ENCODE measurements at places on chromosomes 2 and 18.
A peak's percentile ranks its signal among the peaks of the same experiment; 100 is the strongest.

- no peak for DNase-seq
Observed at GRCh38 chr2:151287513-151288250, 1.8 kb downstream of the NMI start.

- DNase-seq: peak; percentile 92
Observed at GRCh38 chr2:241680827-241681599, 5.6 kb downstream of the DTYMK start.

GRCh38 chr2:47264143-47264542, 109.0 kb upstream of the STPG4 start:
- DNase-seq: no peak

GRCh38 chr2:54054271-54054670, 61.1 kb upstream of the ACYP2 start:
- no peak for DNase-seq

- no peak for DNase-seq
Observed at GRCh38 chr2:212811036-212811805, 272.6 kb upstream of the ERBB4 start.

DNA sequence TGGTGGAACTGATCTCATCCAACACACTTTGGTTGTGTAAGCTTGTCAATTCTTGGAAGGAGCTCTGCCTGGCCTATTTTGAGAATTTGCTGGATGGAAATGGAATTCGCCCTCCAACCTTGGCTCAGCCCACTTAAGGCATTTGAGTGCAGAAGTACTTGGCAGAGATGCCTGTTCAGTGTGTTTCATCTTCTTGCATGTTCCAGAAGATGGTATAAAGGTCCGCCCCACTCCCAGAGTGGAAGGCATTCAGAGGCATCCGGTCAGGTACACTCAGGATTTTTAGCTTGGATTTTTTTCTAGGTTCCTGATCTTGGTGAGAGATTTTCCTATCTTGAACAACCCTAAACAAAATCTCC, 61.3 kb upstream of the TXNDC2 start:
- peak; percentile 80 for DNase-seq

GRCh38 chr2:56287974-56288373, 104.2 kb downstream of the CCDC85A start:
- peak; percentile 5 for DNase-seq

- DNase-seq: no peak
Observed at GRCh38 chr2:153408710-153409385, 69.7 kb downstream of the RPRM start.

- DNase-seq: no peak
Observed at GRCh38 chr2:159243529-159243928, 43.0 kb downstream of the WDSUB1 start.

DNA sequence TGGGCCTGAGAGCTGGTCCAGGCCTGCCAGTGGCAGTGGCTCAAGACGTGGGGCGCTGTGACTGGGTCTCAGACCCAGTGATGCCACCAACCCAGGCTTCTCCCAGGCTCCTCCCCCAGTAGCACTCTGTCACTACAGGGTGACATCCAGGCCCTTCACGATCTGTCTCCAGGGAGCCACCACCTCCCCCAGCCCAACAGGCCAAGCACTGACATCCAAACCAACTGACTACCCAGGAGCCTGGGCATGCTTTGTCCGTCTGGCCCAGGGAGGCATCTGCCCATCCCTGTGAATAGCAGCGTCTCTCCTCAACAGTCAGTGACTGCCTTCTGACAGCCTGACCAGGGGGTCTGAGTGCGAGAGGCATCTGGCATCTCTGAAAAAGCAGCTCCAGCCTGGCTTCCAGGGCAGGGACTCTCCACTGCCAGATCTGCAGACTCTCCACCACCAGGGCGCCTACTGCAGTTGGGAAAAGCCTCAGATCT, 13.0 kb downstream of the TEX44 start:
- DNase-seq: no peak

- DNase-seq: no peak
Observed at GRCh38 chr18:57574866-57575265, 11.6 kb downstream of the FECH start.

GRCh38 chr2:1676091-1676912, 68.0 kb downstream of the PXDN start:
- DNase-seq: no peak

DNA sequence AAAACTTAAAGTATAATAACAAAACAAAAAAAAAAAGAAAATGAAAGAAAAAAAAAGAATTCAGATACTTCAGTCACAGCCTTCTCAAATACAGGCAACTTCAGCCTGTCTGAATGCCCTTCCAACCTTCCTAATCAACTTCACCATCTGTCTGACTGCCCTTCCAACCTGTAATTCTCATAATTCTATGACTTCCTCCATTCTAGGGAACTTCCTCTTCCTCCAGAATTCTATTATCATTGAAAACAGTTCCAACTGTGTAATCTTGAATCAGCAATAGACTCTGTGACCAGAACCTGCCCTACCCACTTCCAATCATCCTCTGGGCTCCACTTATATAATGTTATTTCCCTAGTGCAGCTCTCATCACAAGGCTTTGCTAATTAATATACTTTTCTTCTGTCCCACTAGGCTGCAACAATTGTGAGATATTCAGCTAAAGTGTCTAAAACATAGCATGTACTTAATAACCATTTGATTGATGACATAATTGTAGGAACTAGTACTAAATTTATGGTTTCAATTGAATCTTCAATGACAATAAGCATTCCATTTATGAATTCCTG, 127.3 kb downstream of the UPP2 start:
- DNase-seq: no peak

DNA sequence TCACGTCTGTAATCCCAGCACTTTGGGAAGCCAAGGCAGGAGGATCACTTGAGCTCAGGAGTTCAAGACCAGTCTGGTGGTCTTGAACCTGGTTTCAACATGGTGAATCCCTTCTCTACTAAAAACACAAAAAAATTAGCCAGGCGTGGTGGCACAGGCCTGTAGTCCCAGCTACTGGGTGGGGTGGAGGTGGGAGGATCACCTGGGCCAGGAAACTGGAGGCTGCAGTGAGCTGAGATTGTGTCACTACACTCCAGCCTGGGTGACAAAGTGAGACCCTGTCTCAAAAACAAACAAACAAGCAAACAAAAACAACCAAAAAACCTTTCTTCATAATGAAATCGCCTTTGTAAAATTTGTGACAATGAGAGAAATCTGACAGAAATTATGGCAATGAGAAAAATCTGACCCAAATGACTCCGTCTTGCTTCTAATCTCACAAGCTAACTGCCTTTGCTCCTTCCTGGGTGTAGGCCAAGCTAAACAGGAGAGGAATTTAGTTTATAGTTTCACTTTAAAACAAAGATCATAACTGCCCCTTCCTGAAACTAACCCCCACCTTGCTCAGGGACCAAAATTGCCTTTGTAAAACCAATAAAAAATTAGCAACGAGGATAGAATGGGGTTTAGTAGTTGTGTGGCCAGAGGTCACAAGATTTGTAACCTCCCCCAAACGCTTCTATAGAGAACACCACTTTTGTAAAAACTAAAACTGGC, 60.7 kb upstream of the KIF5C start:
- DNase-seq: peak; percentile 66

DNA sequence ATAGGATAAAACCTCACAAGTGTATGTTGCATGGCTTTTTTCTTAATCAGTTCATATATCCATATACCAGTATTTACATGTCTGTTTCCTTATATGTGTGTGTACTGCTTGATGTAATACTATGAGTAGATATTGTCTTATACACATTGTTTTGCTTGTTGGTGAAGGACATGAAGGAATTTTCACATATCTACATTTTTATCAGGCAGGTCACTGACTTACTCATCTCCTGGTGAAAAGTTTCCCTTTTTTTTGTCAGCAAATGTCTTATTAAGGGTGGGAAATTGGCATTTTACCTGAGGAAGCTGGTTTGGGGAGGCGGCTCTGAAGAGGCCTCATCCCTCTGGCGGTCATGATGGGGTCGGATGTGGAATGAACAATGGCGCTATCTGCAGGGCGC, 61.4 kb upstream of the LYPD1 start:
- DNase-seq: no peak

GRCh38 chr2:6492573-6492972, 373.1 kb downstream of the CMPK2 start:
- no peak for DNase-seq

DNA sequence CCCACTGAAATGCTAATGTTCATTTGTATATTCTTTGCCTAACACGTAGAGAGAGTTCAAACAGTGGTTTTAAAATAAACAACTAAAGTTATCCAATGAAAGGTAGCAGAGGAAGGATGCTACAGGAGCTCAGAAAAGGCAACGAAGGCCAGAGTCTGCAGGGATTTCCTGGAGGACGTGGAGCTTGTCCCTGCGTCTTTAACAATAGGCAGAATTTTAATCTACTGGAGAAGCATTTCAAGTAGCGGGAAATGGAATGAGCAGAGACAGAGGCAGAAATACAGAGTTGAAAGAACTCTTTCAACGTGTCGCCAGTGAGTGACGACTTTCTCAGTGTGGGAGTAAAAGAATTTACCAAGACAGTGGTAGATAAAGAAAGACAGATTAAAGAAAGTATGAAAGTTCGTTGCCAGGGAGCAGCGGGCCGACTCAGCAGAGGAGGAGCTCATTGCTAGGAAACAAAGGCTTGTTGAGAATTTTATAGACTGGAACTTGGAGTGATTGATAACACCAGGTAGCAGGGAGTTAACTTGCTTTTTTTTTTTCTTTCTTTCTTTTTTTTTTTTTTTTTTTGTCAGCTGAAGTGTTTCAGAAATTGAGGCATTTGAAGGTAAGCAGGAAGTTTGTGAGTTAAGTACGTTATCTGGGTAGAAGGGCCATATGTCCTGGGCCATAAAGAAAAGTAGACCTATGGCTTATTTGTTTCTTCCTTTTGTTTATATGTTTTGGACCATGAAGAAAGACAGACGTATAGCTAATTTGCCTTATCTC, 625 bp upstream of the NBAS start:
- DNase-seq: peak; percentile 72

DNA sequence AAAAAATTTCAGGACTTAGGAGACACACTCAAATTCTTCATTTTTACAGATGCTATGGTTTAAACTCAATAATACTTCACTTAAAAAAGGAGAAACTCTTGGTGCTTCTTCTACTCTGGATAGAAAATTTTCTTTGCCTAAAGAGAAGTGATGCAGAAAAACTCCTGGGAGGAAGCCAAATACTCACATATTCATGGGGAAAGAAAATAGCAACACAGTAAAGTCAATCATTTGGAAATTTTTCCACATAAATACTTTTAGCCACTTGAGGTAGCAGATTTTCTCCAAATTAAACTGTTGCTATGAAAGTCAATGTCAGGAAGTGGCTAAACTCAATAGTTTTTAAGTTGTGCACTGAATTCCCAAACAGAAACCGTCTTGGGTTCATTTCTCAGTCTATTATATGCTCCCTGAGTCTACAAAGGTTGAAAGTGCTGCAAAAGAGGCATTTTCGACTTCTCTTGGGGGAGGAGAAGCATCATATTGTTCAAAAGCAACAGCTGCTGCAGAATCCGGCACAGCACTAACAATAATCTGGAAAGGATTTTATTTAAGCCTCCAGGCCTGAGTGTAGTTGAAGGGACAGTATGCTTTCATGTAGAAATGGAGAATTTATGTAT, 81.1 kb downstream of the UPP2 start:
- peak; percentile 79 for DNase-seq

DNA sequence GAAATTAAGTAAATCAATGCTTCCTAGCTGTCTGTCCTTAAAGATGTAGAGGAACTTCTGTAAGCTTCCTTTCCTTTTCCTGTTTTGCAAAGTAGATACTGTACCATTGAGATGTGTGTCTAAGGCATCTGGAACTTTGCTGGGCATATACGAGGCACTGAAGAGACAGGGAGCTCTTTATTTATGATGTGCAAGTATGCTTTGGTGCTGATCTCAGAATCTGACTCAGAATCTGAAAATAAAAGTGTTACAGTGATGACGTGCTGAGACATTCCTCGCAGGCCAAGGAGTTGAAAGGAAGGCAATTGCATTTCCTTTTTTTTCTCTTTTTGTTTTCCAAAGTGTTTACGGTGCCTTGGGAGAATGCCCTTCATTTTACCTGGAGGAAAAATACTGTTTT, 230.9 kb upstream of the RGPD4 start:
- peak; percentile 39 for DNase-seq

DNA sequence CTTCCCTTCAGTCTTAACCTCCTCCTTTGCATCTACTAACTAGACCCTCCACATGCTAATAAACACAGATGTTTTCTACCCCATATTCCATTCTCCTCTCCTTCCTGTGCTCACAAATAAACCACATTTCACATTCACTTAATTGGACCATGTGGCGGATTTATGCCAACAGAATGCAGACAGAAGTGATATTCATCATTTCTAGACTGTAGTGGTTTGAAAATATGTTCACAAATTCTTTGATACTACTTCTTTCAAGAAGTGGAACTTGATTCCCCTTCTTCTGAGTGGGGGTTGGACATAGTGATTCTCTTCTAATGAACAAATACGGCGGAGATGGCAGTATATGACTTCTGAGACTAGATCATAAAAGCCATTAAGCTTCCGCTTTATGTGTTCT, 73.5 kb upstream of the SPTBN1 start:
- DNase-seq: no peak

DNA sequence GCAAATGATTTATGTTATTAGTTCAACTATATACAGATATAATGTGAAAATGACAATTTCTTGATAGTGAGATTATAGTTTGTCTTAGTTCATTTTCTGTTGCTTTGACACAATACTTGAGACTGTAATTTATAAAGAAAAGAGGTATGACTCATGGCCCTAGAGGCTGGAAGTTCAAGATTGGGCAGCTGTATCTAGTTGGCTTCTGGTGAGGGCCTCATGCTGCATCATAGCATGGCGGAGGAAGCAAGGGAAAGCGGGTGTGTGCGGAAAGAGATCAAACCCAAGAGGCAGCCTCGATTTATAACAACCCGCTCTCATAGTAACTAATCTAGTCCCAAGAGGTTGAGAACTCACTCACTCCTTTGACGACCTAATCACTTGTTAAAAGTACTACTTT, 11.4 kb downstream of the PLEKHA3 start:
- no peak for DNase-seq

- DNase-seq: peak; percentile 79
Observed at GRCh38 chr2:110659248-110659647, 18.6 kb downstream of the BUB1 start.

GRCh38 chr2:166960702-166961270, 72.5 kb downstream of the XIRP2 start:
- DNase-seq: no peak

- no peak for DNase-seq
Observed at GRCh38 chr2:47510745-47511144, 107.8 kb downstream of the MSH2 start.

DNA sequence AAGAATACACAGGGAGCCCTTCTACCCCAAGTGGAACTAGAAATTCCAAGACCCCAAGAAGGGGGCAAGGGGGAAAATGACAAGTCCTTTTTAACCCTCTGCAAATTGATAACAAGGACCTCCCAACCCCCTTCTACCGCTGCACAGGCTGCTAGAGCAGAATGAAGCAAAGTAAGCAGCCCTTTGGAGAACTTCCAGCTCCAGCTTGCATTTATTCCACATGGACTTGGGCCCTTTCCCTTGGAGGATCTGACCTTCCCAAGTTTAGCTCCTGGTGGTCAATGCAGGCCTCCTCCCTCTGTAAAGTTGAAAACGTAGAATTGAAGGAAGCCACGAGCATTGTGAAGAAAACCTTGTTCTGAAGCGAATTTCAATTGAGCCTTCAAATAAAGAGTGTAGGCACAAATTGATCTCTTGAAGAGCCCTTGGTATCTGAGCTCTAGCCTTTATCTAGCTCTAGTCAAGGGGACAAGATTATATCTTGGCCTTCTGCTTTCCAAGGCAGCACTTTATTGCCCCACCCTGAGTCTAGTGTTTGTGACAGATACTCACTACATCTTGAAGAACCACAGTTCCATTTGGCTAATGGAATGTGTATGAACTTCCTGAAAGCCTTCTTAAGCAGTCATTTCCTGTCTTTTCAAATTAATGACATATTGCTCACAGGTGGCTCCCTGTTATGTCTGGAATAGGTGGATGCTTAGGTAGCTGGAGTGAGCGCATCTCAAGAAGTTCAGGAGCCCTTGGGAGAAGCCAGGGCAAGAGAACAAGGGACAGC, 37.2 kb downstream of the SLC14A2 start:
- peak; percentile 64 for DNase-seq

All from renal cortical epithelial cell (primary cell).